RCC 7860 (cell line): ENCODE measurements at places on chromosomes 4 and X.
A peak's percentile ranks its signal among the peaks of the same experiment; 100 is the strongest.

GRCh38 chr4:8282742-8283141, 13.2 kb downstream of the HTRA3 start:
- no peak for DNase-seq

- no peak for DNase-seq
Observed at GRCh38 chrX:12790885-12791256, 341 bp upstream of the PRPS2 start.

- DNase-seq, result no peak
Observed at GRCh38 chr4:55395218-55395528, 584 bp upstream of the TMEM165 start.

GRCh38 chr4:86319390-86319789, 40.5 kb downstream of the MAPK10 start:
- no peak for DNase-seq

- DNase-seq, result no peak
Observed at GRCh38 chrX:39301036-39301435, 499.8 kb downstream of the MID1IP1 start.

DNA sequence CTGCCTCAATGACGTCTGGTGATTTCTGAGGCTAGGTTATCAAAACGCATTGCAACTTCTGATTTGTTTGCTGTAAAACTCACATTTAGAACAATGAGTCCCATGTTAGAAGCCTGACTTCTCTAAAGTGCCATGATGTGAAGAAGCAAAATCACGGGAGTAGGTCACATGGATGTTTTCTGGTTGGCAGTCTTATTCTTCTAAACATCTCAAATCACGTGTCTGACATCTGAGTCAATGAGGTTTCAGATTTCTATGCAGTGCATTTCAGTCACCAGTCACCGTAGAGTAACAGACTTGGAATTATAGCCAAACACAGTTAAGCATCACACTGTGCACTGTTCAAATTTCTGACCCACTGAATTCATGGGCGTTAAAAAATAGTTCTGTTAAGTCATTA, 482.1 kb downstream of the TMA16 start:
- no peak for DNase-seq

GRCh38 chr4:14874990-14875389, 127.3 kb upstream of the CPEB2 start:
- no peak for DNase-seq

DNA sequence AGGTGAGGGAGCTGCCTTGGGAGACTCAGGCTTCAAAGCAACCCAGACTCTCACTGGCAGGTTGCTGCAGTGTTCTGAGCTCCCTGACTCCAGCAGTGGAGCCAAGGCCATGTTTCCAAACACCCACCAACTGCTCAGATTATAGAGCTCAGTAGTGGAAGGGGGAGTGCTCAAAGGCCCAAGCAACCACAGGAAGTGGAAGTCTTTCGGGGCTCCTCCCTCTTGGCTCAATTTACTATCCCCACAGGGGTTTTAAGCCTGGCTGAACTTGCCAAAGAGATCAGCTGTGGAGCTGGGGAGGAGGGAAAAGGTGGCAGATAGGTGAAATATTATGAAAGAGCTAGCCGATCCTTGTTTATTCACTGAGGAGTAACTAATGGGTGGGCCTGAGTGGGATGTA, 82.5 kb downstream of the HPRT1 start:
- peak; percentile 33 for DNase-seq

DNA sequence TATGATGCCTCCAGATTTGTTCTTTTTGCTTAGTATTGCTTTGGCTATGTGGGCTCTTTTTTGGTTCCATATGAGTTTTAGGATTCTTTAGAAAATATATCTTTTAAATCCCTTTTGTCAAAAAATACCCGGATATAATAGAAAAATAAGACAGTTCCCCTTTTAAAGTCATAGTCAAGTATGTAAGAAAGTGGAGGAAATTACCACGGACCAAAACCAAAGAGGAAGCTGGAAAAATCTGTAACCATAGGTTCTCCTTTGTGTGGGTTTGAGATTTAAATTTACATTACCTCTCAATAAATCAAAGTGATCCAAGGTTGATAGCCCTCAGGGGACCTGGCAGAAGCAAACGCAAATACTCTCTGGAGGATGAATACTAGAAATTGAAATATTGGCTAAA, 58.3 kb upstream of the PACRGL start:
- no peak for DNase-seq

DNA sequence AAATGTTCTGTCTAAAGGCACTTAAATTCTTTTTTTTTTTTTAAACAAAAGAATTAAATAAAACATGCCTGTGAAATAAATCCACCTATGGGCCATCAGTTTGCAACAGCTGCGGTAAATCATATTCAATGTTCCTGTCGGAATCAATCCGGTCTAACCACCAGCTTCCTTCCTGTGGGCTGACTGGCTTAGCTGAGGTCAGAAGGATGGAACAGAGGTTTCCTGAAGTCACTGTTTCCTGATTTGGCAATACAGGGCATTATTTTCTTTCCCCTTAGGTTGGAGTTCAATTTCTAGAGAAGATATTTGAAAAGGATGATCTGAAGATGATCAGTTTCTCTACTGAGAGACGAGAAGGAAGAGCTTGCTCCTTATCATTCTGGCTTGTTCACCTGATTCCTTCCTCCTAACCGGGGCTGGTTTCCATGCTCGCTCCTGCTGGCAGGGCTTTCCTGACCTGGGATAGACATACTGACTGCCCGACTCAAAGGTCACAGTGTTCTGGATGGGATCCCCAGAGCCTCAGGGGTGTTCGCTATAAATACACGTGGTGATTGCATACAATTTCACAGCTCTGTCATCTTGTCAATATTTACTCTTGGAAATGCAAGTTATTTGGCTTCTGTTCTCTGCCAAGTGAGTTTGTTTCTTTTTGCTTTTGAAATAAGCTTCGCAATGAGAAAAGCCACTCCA, 21.7 kb downstream of the PDLIM3 start:
- DNase-seq, result no peak

- DNase-seq, result no peak
Observed at GRCh38 chr4:101286663-101287062, 60.7 kb downstream of the PPP3CA start.

GRCh38 chr4:61532336-61533000, 332.3 kb downstream of the ADGRL3 start:
- no peak for DNase-seq

GRCh38 chr4:47483745-47484144, 1.3 kb upstream of the ATP10D start:
- DNase-seq, result no peak

GRCh38 chr4:140172960-140173359, 19.0 kb upstream of the MAML3 start:
- DNase-seq, result no peak

GRCh38 chr4:44817930-44818329, 91.6 kb upstream of the GNPDA2 start:
- DNase-seq, result no peak

- no peak for DNase-seq
Observed at GRCh38 chr4:146224326-146224966, 10.1 kb downstream of the REELD1 start.

DNA sequence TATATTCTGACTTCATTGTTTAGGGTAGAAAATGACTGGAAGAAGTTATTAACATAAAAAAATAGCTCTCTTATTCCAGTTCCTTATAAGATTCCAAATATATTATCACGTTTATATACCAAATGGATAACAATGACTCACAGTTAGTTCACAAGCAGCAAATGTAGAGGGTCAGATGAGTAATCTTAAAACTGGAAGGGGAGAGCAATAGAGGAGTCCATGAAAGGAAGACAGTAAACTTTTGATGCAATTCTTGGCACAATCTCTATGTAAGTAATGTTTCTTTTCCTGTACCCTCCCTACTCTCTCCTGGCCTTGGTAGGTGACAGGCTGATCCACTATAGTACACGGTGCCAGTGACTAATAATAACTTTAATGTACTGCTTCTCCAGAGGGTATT, 259.0 kb upstream of the TRPC5 start:
- peak; percentile 31 for DNase-seq

DNA sequence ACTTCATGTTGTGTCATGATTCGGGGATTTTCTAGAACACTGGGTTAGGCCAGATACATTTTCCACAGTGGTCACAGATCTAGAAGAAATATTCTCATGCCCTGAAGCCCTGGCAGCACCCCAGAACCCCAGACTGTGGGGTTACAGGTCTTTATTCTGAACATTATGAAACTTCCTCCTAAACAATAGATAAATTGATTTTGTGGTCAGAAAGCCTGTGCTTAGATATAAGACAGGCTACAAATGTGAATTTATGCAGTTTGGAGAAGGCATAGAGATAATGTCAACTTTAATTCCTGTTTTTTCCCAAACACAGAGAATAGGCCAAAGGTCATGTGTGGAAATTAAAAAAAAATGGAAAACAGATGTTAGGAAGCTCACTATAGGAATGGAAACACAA, 492.9 kb downstream of the SPRY1 start:
- DNase-seq, result no peak

- no peak for DNase-seq
Observed at GRCh38 chrX:44802613-44803012, 41.2 kb upstream of the DUSP21 start.

DNA sequence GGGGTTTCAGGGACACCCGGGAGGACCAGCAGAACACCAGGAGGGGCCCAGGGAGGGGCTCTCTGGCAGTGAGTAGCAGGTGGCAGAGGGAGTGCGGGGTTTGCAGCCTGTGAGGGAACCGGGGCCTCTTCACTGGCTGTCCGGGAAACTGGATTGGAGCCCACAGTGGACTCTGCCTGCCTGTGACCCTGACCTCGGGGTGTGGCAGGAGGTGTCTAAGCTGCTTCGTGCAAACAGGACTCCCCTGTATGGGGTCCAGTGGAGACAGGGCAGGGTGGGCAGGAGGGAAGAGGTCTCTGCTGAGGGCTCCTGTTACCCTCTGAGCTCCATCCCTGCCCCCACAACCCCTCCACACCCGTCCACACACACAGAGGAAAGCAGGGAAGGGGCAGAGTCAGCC, 50.1 kb downstream of the FAM53A start:
- no peak for DNase-seq

GRCh38 chrX:150849486-150849885, 49.0 kb downstream of the CD99L2 start:
- DNase-seq, result no peak
